ENCODE measurements at places on chromosomes 12 and 14.

DNA sequence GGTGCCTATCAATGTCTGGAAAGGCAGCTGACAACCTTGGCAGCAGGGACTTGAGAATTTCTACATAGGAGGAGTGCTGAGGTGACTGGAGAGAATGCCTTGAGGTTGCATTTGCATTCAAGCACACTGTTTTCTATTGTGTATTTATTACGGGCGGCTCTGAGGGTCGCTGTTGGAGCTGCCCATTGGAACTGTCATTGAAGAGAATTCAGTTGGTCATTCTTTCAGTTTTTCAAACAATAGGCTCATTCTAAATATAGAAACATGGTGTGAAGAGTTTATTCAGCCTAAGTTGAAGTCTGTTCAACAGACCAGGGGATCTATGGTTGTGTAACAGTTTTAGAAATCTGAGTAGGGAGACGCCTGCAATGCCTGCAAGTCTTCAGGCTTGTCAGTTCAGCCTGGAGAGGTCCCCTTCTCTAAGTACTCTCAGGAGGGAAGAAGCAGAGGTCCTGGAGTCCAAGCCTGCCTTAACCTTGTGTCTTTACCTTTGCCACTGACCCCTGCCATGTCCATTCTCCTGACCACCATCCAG lies 9.8 kb upstream of the ABHD12B start:
- no peak for DNase-seq

DNA sequence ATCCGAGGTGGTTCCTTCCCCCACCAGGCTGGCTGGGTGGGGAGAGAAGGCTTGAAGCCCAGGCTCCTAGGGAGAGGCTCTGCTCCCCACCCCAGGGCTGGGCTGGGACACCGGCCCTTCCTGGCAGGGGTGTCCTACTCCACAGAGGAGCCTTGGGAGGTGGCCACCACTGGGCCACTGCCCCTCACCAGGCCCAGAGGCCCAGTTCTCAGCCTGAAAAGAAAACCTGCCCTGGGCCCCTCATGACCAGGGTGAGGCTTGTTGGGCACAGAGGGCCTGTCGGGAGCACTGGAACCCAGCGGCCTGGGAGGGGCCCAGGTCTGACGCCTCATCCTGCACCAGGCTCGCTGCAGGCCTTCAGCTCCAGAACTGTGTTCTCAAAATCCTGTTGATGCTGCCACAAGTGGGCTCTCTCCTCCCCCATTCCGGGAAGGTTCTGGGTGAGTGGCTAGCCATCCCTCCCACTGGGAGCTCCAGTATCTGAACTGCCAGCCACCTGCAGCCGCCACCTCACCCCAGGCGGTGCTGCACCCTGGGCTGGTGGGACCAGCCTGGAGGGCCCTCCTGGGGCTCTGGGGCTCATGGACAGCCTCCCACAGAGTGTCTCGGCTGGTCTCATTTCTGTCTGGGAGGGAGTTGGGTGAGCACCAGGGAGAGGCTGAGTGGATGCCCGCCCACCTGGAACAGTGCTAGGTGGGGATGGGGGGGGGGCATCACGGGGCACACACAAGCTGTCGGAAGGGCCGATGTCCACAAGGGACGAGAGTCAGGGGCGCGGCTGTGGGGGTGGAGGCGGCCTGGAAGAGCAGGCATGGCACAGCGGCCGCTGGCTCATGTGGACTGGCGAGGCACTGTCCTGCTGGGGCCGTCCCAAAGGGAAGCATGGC lies 11.8 kb downstream of the BAG5 start:
- DNase-seq: no peak

GRCh38 chr12:49825971-49826421 lies 2.2 kb downstream of the NCKAP5L start:
- DNase-seq: no peak

GRCh38 chr12:48185181-48185919 lies 1.9 kb downstream of the CCDC184 start:
- no peak for DNase-seq

- DNase-seq: no peak
Observed at GRCh38 chr12:41709463-41710285, 435.0 kb downstream of the GXYLT1 start.

Data from activated naive CD8-positive, alpha-beta T cell treated with anti-CD3 and anti-CD28 coated beads for 36 hours (primary cell).